Hypothalamus (tissue), 51 donors: ENCODE measurements at places on chromosomes 3 and 15.

- no peak for DNase-seq
Observed at GRCh38 chr15:90595763-90596155, 66.0 kb downstream of the CRTC3 start.

GRCh38 chr3:131561511-131561910 is 58.7 kb upstream of the MRPL3 start:
- no peak for DNase-seq

- DNase-seq: no peak
Observed at GRCh38 chr15:43794269-43795037, 2.3 kb downstream of the SERF2 start.

GRCh38 chr15:72970933-72971760 is 81.1 kb upstream of the NEO1 start:
- DNase-seq: no peak

DNA sequence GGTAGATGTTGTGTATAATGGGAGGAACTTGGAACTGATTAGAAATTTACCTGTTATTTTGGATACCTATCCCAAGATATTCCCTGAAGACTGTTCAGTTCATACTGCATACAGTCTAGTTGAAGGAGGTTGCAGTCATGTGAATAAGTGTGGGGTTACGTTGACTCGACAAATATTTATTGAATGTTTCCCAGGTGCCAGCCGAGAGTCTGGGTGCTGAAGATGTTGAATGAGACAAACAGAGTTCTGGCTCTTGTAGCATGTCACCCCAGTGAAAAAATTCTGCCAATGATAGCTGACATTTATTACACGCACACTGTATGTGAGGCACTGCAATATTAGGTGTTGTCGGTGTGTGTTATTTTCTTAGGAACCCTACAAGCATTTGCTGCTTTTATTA is 176.0 kb downstream of the KCNMB2 start:
- no peak for DNase-seq

GRCh38 chr3:70737666-70738290 is 425.3 kb upstream of the MDFIC2 start:
- no peak for DNase-seq

DNA sequence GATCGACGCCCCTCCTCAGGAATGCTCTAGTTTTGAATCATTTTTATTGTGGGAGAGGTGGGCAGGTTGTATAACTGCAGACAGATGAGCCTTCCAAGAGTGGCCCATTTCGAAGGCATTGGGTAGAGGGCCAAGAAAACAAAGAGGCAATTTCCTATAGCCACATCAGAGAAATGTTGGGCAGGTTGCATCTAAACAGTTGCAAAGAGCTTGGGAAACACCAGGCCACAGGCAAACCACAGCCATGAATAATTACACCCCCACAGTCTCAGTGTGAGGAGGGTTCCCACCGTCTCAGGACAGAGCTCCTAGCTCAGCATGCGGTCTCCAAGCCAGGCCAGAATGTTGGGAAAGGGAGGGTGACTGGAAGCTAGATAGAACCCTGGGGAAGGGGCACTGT is 257.3 kb downstream of the ABHD5 start:
- no peak for DNase-seq

DNA sequence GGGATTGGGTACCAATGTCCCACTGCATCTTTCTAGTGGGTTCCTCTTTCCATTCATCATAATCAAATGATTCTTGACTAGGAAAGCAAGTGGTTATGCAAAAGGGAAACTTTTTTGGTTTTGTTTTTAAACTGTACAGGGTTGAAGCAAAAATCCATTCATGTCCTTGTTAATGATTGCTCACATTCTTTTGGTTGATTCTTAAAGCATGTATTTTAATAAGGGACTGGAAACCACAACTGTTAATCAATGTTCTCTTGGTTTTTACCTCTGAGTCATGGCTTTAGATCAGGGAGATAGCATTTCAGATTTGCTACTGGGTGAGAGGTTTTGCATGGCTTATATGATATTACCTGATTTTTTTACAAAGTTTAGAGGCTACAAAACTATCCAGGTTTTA is 371.7 kb upstream of the RGMA start:
- DNase-seq: no peak

- DNase-seq: no peak
Observed at GRCh38 chr15:64883100-64883581, 28.6 kb upstream of the ANKDD1A start.

GRCh38 chr3:39203860-39204259 is 11.5 kb upstream of the XIRP1 start:
- no peak for DNase-seq

GRCh38 chr3:40223856-40224255 is 85.7 kb upstream of the EIF1B start:
- no peak for DNase-seq

GRCh38 chr15:27028858-27029477 is 58.0 kb downstream of the GABRG3 start:
- no peak for DNase-seq

GRCh38 chr3:57030721-57031120 is 29.7 kb upstream of the SPATA12 start:
- no peak for DNase-seq

DNA sequence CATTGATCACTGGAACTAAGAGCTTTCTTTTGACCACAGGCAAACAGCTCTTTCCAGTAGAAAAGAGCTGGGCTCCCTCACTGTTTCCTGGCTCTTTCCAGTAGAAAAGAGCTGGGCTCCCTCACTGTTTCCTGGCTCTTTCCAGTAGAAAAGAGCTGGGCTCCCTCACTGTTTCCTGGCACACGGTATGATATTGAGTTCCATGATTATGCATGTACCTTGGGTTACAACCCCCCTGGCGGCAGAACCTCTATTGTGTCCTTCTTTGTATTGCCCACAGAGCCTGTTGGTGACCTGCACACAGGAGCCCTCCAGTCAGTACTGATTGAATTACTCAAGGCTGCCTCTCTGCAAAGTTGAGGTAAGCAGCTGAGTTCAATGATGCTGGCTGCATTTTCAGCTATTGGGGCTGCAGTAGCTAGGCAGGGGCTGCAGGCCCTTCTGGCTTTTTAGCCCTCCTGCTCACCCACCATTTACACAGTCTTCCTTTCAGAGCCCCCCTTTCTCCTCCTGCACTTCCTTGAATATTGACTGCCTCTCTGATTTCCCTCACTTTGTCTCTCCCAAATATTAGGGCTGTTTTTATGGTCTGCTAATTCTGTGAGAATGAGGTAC is 10.2 kb downstream of the ACKR2 start:
- DNase-seq: no peak

GRCh38 chr3:147943265-147943945 is 534.2 kb downstream of the ZIC1 start:
- DNase-seq: no peak

- no peak for DNase-seq
Observed at GRCh38 chr3:139585820-139586219, 46.3 kb upstream of the RBP1 start.

GRCh38 chr15:60798821-60799220 is 319.9 kb upstream of the ICE2 start:
- DNase-seq: no peak

GRCh38 chr15:73329501-73330200 is 39.1 kb downstream of the HCN4 start:
- no peak for DNase-seq

DNA sequence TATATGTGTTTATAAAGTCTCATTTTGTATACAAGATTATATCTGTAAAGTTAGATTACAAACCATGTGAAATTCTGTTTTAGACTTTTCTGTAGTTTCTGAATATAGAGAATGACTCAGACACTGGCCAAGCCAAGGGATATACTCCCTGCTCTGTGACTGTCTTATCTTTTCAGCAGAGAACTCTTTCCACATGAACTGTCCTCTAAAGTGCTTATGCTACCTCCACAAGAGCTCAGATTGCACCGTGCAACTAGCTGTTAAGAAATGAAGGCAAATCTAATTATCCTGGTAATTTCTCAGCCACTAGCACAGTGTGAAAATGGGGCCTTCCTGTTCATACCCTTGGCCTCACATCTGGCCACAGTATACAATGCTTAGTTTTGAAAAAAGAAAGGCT is 44.3 kb upstream of the CPNE4 start:
- DNase-seq: no peak

DNA sequence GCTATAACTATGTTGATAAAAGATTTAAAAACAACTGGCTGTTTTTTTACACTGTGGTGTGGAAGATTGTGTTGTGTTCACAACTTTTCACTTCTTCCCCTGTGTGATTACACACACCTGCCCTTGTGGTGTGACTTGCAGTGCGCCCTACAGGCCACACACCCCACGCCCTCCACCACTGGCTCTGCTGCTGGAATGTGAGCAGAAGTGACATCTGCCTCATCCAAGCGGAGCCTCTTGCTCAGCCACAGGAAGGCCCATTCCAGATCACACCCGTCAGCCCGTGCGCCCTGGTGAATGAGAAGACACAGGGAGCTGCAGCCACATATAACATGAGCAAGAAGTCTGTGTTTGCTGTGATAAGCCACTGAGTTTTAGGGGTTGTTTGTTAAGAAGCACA is 7.0 kb downstream of the CCR2 start:
- DNase-seq: no peak

- no peak for DNase-seq
Observed at GRCh38 chr3:152272771-152273242, 4.1 kb downstream of the MBNL1 start.

GRCh38 chr3:133607816-133608215 is 34.3 kb downstream of the CDV3 start:
- no peak for DNase-seq

DNA sequence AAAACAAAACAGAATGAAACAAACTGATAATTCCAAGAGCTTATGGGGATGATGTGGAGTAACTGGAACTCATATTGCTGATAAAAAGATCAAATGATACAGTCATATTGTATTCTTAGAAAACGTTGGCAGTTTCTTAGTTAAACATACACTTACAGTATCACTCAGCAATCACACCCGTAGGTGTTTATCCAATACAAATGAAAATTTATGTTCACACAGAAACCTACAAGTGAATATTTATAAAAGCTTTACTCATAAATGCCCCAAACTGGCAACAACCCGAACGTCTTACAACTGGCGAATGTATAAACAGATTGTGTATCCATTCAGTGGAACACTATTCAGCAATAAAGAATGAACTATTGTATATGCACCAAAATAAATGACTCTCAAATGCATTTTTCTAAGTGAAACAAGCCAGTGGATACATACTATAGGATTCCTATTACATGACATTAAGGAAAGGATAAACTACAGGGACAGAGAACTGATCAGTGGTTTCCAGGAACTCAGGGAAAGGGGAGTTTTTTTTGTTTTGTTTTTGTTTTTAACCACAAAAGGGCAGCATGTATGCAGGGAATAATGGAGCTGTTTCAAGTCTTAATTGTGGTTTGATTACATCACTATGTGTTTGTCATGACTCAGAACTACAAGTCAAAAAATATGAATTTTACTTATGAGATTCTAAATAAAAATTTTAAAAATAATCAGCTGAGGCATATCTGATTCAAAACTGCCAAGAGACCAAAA is 71.8 kb upstream of the NDUFB4 start:
- DNase-seq: no peak

- no peak for DNase-seq
Observed at GRCh38 chr3:185766329-185767001, 58.4 kb downstream of the IGF2BP2 start.

GRCh38 chr3:64267721-64268604 is 42.7 kb upstream of the PRICKLE2 start:
- DNase-seq: peak; percentile 52

DNA sequence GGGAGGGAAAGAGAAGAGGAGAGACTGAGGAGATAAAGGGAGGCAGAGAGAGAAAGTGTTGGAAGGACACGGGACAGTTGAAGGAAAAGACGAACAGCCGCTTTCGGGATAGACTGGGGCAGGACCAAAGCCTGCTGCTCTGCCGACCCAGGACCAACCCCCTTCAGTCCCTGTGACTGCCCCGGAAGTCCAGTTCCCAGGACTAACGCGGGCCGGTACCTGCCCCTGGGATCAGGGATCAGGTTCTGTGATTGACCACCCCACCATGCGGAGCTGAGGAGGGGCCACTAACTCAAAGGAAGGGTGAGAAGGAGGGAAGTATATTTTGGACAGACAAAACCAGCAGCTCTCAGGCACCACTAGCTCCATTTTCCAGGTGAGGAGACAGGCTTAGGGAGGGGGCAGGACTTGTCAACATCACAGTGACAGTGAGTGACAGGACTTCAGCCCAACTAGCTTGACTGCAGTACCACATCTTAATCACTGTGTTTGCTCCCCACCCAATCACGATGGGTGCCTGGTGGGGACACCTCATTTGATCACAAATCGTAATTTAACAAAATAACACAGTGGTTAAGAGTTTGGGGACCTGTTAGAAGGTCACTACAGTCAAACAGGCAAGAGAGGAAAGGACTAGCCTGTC is 9.8 kb upstream of the EPHB3 start:
- no peak for DNase-seq

GRCh38 chr15:92634671-92635201 is 20.8 kb downstream of the FAM174B start:
- DNase-seq: no peak

GRCh38 chr15:80036071-80036470 is 23.4 kb upstream of the ZFAND6 start:
- DNase-seq: no peak

DNA sequence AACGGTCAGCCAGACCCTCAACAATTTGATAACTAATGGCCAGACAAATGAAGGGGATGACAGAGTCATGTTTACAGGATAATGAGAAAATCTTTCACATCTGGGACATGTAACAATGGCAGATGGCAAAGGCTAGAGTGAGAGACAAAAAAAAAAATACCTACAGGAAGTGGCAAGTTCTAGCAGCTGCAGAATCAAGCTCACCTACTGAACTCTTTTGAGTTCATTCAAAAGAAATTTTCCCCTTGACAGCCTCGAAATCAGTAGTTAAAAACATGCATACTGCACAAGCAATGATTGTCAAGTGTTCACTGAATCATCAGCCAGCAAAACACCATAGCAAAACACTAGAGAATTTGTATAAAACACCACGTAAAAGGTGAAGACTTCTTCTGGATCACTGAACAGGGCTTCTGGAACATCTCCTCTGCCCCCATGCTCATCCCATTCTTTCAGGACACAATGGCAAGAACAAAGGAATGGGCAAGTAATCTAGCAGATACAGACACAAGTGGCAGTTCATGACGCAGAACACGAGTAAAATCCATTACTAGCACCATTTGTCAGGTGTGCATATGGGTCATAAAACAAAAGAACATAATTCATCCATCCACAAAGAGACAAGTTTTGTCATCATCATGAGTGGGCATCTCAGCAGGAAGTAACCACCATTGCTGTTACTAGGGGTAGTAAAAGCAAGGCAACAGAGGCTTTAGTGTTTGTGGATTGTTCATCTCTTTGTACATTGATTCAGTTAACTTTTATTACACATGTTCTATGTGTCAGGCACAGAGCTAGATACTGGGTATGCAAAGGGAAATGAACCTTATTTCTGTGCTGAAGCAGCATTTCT is 13.8 kb upstream of the KCNMB2 start:
- no peak for DNase-seq

GRCh38 chr3:47130557-47130956 is 33.4 kb downstream of the SETD2 start:
- no peak for DNase-seq

DNA sequence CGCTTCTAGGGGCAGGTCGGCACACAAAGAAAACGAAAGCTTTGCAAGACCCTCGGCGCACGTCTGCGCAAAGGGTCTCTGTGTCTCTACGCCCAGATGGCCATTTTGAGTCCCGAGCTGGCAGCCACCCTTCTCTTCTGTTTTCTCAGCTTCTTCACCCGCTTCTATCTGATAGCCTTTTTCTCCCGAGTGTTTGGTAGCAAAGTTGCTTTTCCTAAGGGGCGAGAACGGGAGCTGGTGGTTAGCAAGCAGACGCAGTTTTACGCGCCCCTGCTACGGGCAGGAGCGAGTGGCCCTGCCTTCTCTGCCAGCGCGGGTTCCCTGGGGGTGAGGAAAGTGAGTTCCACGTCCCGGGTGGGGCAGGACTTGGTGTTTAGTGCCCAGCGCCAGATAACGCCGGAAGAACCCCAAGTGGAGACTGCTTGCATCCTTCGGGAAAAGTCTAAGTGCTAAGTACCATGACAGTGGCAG is 2.9 kb upstream of the MKRN2 start:
- DNase-seq: peak; percentile 7
